ENCODE measurements at places on chromosomes 2 and 18.
A peak's percentile ranks its signal among the peaks of the same experiment; 100 is the strongest.

DNA sequence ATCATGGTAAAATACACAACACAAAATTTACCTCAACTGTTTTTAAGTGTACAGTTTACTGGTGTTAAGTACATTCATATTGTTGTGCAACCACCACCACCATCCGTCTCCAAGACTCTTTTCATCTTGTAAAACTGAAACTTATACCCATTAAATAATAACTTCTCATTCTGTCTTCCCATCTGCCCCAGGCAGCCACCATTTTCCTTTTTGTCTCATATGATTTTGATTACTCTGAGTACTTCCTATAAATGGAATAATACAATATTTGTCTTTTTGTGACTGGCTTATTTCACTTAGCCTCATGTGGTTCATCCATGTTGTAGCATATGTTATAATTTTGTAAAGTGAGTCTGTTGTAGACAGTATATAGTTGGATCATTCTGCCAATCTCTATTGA is 82.7 kb downstream of the ALMS1 start:
- DNase-seq = no peak

- DNase-seq = no peak
These were observed 30.9 kb upstream of the EFEMP1 start for GRCh38 chr2:55954306-55955035.

DNA sequence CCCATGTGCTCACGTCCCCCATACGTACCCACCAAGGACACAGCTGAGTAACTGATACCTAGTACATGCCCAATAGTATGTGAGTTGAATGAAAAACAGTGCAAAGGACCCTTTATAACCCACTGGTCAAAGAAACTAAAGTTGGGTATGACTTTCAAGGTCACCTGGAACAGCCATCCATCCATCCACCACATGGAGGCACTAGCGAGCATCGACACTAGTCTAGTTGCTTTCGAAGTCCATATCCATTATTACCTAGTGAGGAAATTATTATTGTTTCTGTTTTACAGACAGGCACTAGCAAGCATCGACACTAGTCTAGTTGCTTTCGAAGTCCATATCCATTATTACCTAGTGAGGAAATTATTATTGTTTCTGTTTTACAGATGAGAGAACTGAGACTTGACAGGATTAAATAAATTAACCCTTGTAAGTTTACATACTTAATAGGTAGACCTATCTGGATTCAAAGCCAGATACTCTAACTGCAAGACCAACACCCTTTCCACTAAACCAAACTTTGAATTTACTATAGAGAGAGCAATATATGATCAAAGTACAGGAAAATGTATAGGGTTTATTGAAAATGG is 233.7 kb downstream of the METTL4 start:
- peak; percentile 44 for DNase-seq

- no peak for DNase-seq
These were observed 262.6 kb downstream of the EN1 start for GRCh38 chr2:118584877-118585276.

- DNase-seq = no peak
These were observed 738.7 kb upstream of the CHAC2 start for GRCh38 chr2:53028746-53029423.

DNA sequence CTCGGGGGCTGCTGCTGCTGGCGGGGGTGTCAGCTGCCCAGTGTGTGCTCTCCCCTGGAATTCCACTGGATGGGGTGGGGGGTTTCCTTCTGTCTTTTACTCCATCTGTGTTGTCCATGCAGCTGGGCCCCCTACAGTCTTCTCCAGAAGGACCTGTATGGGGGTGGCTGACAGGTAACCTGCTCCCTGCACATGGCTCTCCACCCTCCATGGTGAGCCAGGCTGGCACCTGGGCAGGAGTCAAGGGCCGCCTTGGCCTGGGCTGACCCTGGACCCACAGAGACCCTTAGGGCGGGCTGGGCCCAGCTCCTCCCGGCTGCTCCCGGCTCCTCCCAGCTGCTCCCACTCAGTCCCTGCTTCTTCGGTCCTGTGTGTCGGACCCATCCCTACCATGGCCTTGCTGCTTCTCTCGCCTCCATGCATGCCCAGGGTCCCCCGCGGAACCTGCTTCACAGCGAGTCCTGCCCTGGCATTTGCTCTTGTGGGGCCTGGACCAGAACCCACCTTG is 15.0 kb downstream of the SNTG2 start:
- no peak for DNase-seq

Measured in stimulated activated naive CD8-positive, alpha-beta T cell treated with anti-CD3 and anti-CD28 coated beads, Interleukin-15, amount 100 ng/mL, for 72 hours (primary cell).